ENCODE measurements at places on chromosomes 4 and X. TPM values are rescaled to one million over a fixed set of nuclear protein-coding genes. Genes with fewer than 3 reads are reported as not detected.

The EFHC2 gene
- polyA plus RNA-seq: 0.64 TPM

- no peak for DNase-seq
Measured at GRCh38 chr4:105059337-105059736, 87.3 kb upstream of the TET2 start.

The SPANXA1 gene
- not detected for polyA plus RNA-seq

The CRMP1 gene
- 0.02 TPM for polyA plus RNA-seq

The PRKG2 gene
- polyA plus RNA-seq: 8.6 TPM

The PABPC1L2A gene
- polyA plus RNA-seq: not detected

DNA sequence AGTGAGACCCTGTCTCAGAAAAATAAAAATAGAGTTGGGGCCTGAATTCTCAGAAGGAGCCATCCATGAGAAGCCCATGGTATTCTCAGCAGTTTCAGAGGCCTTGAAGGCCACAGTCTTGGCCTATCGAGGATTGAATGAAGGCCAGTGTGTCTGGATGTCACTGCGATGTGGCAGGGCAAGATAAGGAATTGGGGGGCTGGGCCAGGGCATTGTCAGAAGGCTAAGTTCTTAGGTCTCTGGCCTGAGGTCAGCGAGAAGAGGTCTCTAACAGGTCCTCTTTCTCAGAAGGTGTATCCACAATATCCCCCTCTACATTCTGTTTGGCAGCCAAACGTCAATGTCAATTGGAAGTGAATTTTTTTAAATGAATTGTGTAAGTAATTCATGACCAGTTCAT, 5.7 kb downstream of the ZNF275 start:
- no peak for DNase-seq

- peak; percentile 53 for DNase-seq
Measured at GRCh38 chr4:72568959-72569718, at the start of gene ADAMTS3. Gene ADAMTS3 (minus strand): TSS chr4:72569221. CDS start chr4:72568762, 459 bp downstream.

DNA sequence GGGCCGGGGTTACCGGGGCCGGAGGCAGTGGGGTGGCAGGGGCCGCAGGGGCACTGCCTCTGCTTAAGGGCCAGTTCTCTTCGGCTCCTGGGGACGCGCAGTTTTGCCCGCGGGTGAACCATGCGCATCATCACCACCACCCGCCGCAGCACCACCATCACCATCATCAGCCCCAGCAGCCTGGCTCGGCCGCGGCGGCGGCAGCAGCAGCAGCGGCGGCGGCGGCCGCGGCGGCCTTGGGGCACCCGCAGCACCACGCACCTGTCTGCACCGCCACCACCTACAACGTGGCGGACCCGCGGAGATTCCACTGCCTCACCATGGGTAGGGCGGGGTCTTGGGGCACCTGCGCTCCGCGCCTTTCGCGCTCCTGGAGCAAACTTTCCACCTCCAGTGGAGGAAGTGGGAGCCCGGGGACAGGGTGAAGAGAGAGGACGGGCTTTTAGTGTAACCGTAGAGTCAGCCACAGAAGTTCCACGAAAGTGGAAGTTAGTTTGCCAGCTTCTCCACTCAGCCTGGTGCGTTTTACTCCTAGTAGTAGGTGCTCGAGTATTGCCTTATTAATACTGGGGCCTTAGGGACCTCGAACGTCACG, 729 bp downstream of the GSX2 start:
- no peak for DNase-seq

The RBM3 gene
- 422 TPM for polyA plus RNA-seq

Data from fibroblast of lung (primary cell).